HT-29 (cell line): ENCODE measurements at places on chromosomes 7 and 10. TPM values are rescaled to one million over a fixed set of nuclear protein-coding genes. Genes with fewer than 3 reads are reported as not detected.

ST8SIA6 gene
- not detected in 2 replicates for total RNA-seq

UNC5B gene
- total RNA-seq, result 0.21 and 0.51 TPM in 2 replicates

MYH16 gene
- total RNA-seq, result 0.05 TPM in 1 of 2 replicates, not detected in the other

SEMA3E gene
- total RNA-seq, result 5.6 and 5.7 TPM in 2 replicates

BPGM gene
- 7.1 and 8.0 TPM in 2 replicates for total RNA-seq

DLG5 gene
- total RNA-seq, result 17.9 and 24.9 TPM in 2 replicates

WBP1L gene
- 27.5 and 27.6 TPM in 2 replicates for total RNA-seq

TSPAN14 gene
- 58.3 and 65.1 TPM in 2 replicates for total RNA-seq

ASZ1 gene
- not detected in 2 replicates for total RNA-seq

SVIL gene
- 5.7 and 6.0 TPM in 2 replicates for total RNA-seq

SLC18A2 gene
- not detected in 2 replicates for total RNA-seq

CAV1 gene
- 4.1 and 4.5 TPM in 2 replicates for total RNA-seq

DYDC2 gene
- total RNA-seq, result not detected in 2 replicates

CHST12 gene
- 14.5 and 24.7 TPM in 2 replicates for total RNA-seq

ZNF503 gene
- total RNA-seq, result 4.6 and 8.8 TPM in 2 replicates

OR2A42 gene
- total RNA-seq, result not detected in 2 replicates

CALHM1 gene
- not detected in 2 replicates for total RNA-seq

SPDYE2B gene
- total RNA-seq, result not detected in 2 replicates

SP4 gene
- total RNA-seq, result 4.5 and 5.5 TPM in 2 replicates

HOXA1 gene
- 2.0 and 3.9 TPM in 2 replicates for total RNA-seq

ARHGEF5 gene
- 24.4 and 28.4 TPM in 2 replicates for total RNA-seq

LIPK gene
- not detected in 2 replicates for total RNA-seq

ADK gene
- total RNA-seq, result 17.1 and 20.1 TPM in 2 replicates

FZD1 gene
- total RNA-seq, result 0.56 and 0.73 TPM in 2 replicates

STK31 gene
- total RNA-seq, result 0.20 and 0.34 TPM in 2 replicates

NRG3 gene
- total RNA-seq, result not detected in 2 replicates
